ENCODE measurements at places on chromosomes 7 and 10.

DNA sequence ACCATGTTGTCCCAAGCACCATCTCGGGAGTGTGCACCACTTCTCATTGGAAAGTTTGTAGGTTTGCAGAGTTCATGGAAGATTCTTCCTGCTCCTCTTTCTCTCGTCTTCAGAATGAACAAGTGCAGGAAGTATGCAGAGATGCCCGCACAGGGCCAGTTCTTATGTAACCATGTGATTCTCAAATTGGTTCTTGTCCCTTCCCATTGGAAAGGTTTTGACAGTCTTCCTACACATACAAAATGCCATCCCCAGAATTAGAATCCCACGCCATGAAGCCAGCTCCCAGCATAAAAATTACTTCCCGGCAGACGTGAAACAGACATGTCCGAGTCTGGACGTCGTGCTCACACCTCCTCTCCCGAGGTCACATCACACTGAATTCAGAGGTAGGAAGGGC is 251.6 kb downstream of the ELMO1 start:
- no peak for DNase-seq

GRCh38 chr10:47111329-47111862 is 188.6 kb upstream of the GDF10 start:
- DNase-seq, result no peak

DNA sequence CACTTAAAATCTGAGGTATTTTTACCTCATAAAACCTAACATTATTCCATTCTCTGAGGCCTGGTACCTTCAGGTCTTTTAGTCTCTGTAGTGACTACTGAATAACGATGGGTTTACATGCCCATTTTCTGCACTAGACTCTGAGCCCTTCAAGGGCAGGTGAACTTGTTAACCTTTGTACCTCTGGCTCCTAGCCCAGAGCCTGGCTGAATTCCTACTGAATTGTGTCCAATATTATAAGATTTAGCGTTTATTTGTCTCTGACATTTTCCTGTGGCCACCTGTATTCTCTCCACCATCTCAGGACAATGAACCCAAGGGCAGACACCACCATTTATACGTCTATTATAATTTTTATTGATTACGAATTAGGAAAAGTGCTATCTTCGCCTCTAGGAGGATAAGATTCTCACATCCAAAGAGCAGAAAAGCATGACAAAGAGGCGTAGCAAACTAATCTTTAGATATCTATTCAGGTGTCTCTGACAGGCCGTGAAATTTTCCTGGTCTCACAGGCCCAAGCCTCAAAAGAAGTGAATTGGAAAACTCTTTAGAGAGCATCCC is 27.9 kb upstream of the HNRNPH3 start:
- DNase-seq, result no peak

GRCh38 chr10:71644307-71645180 is 75.0 kb downstream of the C10orf105 start:
- no peak for DNase-seq

GRCh38 chr10:32005050-32005449 is 51.2 kb downstream of the KIF5B start:
- DNase-seq, result peak; percentile 57

- no peak for DNase-seq
Measured at GRCh38 chr10:73916761-73917470, 6.0 kb downstream of the PLAU start.

DNA sequence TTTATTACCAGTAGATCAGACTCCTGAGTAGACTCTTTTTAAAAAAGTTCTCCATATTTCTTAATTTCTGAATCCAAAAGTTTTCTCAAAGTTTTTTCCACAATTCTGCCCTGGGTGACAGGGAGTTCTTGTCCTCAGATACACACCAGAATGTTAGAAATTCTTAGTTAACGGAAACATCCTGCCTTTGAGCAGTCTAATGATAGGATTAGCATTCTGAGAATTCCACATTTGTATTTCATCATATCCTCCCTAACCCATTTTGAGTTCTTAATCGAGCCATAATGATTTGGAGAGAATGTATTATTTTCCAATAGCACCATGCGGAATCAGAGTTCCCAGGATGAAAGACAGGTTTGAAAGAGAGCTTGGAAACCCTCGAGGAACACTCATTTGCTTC is 28.9 kb upstream of the MRPS33 start:
- DNase-seq, result no peak

GRCh38 chr7:159066816-159067575 is 77.7 kb downstream of the VIPR2 start:
- no peak for DNase-seq

DNA sequence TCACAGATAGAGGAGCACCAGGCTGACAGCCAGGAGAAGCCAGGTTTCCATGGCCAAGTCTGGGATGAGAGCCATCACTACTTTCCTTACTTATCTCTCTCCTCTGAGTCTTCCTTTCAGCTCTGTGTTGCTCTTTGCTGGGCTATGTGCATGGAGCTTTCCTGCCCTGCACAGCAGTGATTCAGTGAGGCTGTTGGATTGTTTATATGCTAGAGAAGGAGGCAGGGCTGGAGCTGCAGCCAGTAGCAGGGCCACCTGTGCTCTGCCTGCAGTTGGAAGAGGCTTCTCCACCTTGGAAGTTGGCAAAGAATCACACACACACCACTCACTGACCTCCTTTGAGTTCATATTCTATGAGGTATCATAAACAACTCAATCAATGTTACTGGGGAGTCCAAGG is at the start of gene CYP3A4:
Gene CYP3A4 (minus strand): TSS at position 178 of the 400 bp plus-strand sequence. CDS start 103 bp downstream, at position 75.
- no peak for DNase-seq

DNA sequence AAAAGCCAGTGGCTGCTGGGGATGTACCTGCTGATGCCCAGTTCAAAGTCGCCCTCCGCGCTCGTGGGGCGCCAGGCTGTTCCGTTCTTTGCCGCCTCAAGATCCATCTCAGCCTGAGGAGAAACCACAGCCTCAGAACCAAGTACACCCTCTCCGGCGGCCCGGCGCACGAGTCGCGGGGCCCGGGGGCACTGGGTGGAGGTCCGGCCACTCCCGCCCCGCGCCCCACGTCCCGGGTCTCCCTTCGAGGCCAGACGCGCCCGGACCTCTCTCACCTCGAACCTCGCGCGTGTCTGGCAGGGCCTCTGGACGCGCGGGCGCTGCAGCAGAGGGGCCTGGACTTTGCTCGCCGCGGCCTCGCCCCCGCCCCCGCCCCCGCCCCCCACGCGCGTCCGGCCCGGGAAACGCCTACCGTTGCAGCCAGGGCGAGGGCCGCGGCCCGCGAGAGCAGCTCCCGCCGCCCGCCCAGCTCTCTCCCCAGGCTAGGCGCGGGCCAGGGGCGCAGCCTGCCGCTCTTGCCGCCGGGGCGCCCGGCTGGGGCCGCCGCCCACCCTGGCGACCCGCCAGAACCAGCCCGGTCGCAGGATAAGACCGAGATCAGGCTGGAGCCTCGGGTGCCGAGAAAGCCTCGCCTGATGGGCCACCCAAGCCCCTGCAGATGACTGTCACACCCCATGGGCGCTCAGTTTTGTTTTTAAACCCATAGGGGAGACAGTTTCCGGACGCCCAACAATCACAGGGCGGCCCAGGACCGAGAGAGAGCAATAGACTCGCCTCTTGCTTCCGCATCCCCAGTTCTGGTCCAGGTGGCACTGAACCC is at the start of gene ABCB4:
Gene ABCB4 (minus strand): TSS at position 322 of the 820 bp plus-strand sequence. CDS start 215 bp downstream, at position 107.
- DNase-seq, result peak; percentile 83

GRCh38 chr7:97094284-97094930 is 23.1 kb upstream of the SDHAF3 start:
- no peak for DNase-seq

GRCh38 chr10:123945325-123945920 is 53.8 kb upstream of the CPXM2 start:
- DNase-seq, result peak; percentile 28

DNA sequence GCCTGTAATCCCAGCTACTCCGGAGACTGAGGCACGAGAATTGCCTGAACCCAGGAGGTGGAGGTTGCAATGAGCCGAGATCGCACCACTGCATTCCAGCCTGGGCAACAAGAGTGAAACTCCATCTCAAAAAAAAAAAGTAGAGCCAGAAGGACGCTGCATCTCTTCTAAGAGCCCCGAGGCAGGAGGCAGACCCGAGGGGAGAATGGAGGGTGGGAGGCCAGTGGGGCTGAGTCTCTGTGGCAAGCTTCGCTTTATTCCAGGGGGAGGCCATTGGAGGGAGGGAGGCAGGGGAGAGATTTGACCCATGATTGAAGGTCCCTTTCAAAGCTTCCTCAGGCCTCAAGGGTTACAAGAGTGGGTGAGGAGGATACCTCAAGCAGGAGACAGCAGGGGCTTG is 18.7 kb downstream of the TTYH3 start:
- no peak for DNase-seq

- no peak for DNase-seq
Measured at GRCh38 chr10:101208543-101208942, 20.7 kb downstream of the LBX1 start.

- DNase-seq, result no peak
Measured at GRCh38 chr7:77653572-77653971, 42.7 kb upstream of the RSBN1L start.

GRCh38 chr7:40571796-40572195 is 437.0 kb downstream of the SUGCT start:
- no peak for DNase-seq

DNA sequence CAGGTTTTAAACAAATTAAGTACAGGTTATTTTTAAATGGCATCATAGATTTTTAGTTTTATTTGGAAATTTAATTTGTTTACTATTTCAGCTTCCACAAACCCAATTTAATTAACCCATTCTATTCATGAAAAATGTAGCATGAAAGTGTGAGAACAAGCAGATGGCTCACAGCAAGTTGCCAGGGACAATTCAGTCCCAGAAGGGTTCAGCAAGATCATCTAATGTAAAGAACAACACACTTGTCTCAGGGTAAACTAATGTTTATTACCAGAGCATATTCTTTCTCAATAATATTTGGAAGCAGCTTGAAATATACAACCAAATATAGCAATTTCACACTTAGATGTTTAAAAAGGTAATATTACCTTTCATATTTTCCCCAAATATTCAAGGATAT is 166.9 kb upstream of the SLC13A1 start:
- DNase-seq, result no peak

DNA sequence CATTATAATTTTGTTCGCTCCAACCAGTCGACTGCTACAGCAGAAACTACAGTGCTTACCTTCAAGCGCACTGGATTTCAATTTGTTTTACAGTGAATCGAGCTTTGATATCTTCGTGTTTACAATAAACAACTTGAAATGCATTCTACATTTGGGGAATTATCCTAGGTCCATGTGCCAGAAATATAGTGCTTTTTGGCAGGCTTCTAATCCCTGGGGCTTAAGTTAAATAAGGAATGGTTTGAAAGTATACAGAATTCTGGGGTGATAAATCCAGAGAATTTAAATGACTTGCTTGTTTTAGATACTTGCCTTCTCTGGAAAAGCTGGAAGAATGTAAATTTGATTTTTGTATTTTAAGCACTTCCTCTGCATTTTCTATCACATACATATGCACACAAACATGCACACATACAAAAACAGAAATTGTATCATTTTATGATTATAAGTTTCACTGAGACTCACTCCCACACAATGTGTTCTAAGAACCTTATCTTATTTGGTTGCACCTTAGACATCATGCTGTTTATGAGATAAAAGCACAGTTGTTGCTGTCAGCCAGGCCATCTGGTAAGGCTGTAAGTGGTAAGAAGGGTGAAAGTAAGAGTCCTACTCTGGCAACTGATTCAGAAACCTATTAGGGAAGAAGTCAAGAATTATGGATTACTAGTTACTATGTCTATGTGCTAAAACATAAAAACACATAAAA is 347.2 kb upstream of the KCND2 start:
- DNase-seq, result peak; percentile 57

DNA sequence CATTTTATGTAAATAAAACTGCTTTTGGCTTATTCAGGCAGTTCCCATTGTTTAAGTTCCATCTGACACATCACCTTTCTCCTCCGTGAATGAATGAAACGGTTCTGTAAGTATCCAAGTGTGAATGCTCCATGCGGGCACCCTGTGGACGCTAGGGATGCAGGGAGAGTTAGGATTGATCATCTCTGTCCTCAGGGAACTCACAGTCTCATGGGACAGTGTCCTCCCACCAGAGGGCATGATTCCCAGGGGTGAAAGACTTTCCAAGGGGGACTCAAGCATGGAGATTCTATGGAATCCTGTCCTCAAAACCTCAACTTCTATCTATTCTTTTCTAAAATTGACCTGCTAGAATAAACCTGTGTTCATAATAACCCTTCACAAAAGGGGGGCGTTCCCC is 98.8 kb downstream of the HECW1 start:
- DNase-seq, result no peak

DNA sequence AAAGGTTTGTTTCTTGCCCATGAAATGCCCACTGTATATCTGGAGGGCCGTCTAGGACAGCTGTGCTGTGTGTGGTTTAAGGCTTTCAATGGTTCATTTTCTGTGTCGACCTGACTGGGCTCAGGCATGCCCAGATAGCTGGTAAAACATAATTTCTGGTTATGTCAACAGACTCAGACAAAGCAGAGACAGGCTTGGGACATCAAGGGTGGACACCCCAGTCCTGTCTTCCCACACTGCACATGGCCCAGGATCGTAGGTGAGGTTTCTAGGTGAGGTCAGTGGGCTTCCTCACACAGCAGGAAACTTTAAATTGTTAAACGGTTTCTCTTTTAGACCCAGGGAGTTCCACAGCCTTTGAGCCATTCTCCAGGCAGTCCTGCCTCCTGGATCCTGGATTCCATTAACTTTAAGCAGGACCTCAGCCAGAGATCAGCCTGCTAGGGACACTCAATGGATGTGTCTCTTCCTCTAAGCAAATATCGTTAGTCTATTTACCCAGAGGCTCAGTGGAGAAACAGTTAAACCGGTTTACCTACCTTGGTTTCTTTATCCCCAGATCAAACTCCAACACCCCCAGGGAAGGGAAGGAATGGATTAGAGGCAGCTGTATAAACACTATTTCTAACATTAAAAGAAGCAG is 66.4 kb downstream of the ST8SIA6 start:
- DNase-seq, result no peak

- peak; percentile 70 for DNase-seq
Measured at GRCh38 chr7:64876792-64877713, 26.0 kb upstream of the ZNF273 start.

GRCh38 chr10:90111671-90112070 is 410.3 kb downstream of the KIF20B start:
- DNase-seq, result no peak

DNA sequence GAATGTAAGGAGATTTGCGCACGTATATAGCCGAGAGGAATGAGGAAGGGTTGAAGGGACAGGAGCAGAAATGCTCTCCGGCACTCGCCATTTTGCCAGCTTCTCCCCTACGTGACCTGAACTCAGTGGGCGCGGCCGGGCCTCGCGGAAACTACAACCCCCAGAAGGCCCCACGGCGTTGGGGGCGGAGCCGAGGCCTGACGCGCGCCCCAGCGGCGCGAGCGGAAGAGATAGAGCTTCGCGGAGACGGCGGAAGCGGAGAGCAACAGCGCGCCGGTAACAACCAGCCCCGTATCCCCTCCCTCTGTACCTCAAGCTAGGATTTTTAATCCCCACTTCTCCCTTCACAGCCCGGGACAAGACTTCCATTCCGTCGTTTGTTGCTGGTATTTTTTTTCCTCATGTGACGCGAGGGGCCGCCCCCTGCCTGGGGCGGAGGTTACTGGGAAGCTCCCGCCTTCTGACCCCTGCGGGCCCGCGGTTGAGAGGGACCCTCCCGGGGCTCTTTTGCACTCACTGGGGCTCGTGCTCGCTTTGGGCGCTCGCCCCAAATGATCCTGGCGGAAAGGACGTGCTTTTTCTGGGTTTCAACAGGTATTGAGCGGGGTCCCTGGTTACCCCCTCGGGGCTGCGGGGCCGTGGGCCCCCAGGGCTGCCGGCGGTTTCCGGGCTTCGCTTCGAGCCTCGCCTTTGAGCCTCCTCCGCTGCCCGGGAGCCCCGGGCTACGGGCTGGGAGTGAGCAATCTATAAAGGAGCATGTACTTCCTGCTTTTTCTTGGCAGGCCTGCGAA is at the start of gene R3HCC1L:
Gene R3HCC1L (plus strand): TSS at position 227 of the 791 bp plus-strand sequence. CDS start 73,458 bp downstream, outside the sequence.
- peak; percentile 94 for DNase-seq
